K562 (cell line): ENCODE measurements at places on chromosomes 1 and 21. TPM values are rescaled to one million over a fixed set of nuclear protein-coding genes. Genes with fewer than 3 reads are reported as not detected.

DNA sequence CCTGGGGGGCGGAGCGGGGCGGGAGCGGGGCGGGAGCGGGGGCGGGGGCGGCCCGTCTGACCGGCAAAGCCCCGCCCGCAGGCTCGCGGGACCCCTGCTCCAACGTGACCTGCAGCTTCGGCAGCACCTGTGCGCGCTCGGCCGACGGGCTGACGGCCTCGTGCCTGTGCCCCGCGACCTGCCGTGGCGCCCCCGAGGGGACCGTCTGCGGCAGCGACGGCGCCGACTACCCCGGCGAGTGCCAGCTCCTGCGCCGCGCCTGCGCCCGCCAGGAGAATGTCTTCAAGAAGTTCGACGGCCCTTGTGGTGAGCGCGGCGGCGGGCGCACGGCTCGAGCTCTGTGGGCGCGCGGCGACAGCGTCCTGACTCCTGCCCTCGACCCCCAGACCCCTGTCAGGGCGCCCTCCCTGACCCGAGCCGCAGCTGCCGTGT is 21.2 kb downstream of the AGRN start:
- no peak overlapping the region for H3K4me3 ChIP-seq
- peaks cover 82% of the 10 kb centered on the region for H3K4me1 ChIP-seq
- H3K36me3 ChIP-seq: peaks cover 50% of the 10 kb centered on the region; the same call in 2 of the 3 replicates
- DNase-seq: no peak
- H3K27me3 ChIP-seq: no peaks in the 10 kb centered on the region

FCRL6 gene
- total RNA-seq: not detected in 2 replicates

DNA sequence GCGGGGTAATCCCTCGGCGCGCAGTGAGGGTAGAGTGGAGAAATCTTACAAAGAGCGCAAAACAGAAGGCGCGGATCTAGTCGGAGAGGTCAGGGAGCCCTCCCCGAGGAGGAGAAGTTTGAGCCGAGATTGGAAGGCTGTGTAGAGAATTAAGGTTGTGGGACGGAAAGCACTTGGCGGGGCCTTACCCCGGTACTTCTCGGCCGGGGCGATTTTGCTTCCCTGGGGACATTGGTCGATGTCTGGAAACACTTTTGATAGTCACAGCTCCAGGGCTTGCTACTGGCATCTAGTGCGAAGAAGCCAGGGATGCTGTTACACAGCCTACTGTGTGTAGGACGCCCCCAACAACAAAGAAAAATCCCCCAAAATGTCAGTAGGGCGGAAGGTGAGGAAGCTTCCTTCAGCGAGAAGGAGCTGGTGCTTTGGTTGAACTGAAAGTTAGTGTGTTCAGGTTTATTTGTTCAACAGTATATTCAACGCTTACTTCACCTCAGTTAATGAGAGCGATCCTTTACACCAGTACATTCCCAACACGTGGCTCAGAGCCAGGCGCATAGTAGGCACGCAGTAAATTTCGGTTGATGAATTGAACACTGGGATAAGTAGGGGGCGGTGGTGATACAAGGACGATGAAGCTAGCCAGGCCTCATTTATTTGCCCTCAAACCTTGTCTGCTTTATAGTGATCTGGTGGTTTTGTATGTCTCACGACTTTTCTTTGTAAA is 807 bp downstream of the CEP85 start:
- DNase-seq: peak; percentile 79
- peak overlapping the region; percentile 89 for H3K27ac ChIP-seq
- H3K36me3 ChIP-seq: peaks cover 28% of the 10 kb centered on the region
- H3K27me3 ChIP-seq: no peaks in the 10 kb centered on the region
- peaks cover 12% of the 10 kb centered on the region for H3K4me1 ChIP-seq

PRRX1 gene
- 0.22 TPM in 1 of 2 replicates, not detected in the other for total RNA-seq

GRCh38 chr1:239765163-239765562 is 326.5 kb upstream of the FMN2 start:
- H3K27me3 ChIP-seq: no peaks in the 10 kb centered on the region
- no peak overlapping the region for H3K4me3 ChIP-seq
- no peak overlapping the region for H3K27ac ChIP-seq
- DNase-seq: no peak
- H3K4me1 ChIP-seq: no peaks in the 10 kb centered on the region

DNA sequence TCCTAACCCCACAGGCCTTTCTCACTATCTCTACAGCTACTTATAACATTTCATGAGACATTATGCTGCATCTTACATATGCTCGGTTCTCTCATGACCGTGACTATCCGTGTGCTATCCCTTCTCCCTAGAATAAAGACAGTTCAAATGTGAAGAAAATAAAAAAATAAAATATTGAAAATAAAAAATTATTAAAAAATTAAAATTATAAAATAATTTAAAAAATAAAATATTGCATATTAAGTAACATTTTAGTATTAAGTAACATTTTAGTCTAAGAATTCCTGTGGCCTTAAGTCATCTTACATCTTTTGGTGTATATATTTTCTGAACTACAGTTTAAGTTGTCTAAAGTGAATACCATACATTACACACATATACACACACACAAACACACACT is 415.5 kb downstream of the DPYD start:
- DNase-seq: no peak
- no peaks in the 10 kb centered on the region for H3K36me3 ChIP-seq
- H3K4me1 ChIP-seq: no peaks in the 10 kb centered on the region
- no peak overlapping the region for H3K4me3 ChIP-seq

GRCh38 chr1:50559421-50559820 is 136.2 kb upstream of the DMRTA2 start:
- H3K27ac ChIP-seq: no peak overlapping the region
- no peak for DNase-seq
- H3K4me3 ChIP-seq: no peak overlapping the region

L1TD1 gene
- 0.09 and 0.31 TPM in 2 replicates for total RNA-seq

GRCh38 chr1:109796484-109797302 is 33.0 kb upstream of the EPS8L3 start:
- peaks cover 45% of the 10 kb centered on the region for H3K4me1 ChIP-seq
- no peaks in the 10 kb centered on the region for H3K27me3 ChIP-seq
- H3K36me3 ChIP-seq: no peaks in the 10 kb centered on the region
- DNase-seq: no peak
- no peak overlapping the region for H3K4me3 ChIP-seq

DNA sequence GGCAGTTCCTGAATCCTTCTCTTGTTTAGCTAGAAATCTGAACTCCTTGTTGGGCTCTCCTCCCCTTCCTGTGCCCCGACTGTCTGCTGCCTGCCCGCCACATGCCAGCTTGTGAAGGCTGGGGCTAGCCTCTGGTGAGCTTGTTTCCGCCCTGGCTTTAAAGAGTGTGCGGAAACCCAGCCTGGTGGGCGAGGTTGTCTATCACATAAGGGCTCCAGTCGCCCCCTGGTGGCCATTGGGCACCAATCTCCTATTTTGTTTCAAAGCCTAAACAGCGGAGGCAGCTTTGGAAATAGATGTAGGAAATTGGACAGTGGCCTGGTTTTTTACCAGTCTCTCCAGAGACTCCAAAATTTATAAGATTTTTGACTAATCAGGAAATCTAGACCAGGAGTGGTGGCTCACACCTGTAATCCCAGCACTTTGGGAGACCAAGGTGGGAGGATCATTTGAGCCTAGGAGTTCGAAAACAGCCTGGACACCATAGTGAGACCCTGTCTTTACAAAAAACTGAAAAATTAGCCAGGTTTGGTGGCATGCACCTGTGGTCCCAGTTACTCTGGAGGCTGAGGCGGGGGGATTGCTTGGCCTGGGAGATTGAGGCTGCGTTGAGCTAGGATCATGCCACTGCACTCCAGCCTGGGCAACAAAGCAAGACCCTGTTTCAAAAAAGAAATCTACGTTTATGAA is 9.8 kb downstream of the ATP8B2 start:
- no peak overlapping the region for H3K27ac ChIP-seq
- peaks cover 69% of the 10 kb centered on the region for H3K36me3 ChIP-seq
- H3K4me1 ChIP-seq: peaks cover 14% of the 10 kb centered on the region
- no peaks in the 10 kb centered on the region for H3K27me3 ChIP-seq
- no peak overlapping the region for H3K4me3 ChIP-seq

DNA sequence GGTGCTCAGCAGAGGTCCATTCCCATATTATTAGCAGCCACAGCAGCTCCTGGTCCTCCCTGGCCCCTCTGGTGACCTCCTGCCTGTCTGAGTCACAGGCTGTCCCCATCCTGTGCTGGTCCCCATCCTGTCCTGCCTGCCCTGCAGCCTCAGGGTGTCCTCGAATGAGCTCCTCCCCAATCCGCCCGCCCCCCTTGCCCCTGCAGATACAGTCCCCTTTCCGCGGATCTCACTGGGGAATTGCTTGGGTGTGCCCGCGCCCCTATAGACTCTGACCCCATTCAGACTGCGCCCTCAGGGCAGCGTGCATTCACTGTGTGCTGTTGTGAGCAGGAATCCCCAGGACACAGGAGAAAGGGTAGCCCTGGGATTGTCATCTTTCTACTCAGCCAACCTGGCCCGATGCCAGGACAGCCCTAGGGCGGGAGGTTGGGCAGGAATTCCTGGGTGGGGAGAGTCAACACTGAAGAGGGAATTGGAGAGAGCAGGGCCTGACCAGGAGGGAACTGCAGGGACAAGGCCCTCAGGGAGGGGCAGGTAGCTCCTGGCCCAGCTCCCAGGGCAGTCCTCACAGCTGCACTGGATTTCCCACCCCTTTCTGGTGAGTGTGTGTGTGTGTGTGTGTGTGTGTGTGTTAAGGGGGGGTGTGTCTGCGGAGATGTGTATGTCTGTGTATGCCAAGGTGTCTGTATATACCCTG is 1.1 kb upstream of the GUCA2A start:
- no peaks in the 10 kb centered on the region for H3K36me3 ChIP-seq
- H3K27ac ChIP-seq: no peak overlapping the region
- DNase-seq: no peak
- H3K27me3 ChIP-seq: peaks cover 39% of the 10 kb centered on the region

GRCh38 chr21:29386803-29387202 is 88.1 kb downstream of the BACH1 start:
- no peaks in the 10 kb centered on the region for H3K36me3 ChIP-seq
- H3K27ac ChIP-seq: no peak overlapping the region
- no peak for DNase-seq
- H3K4me3 ChIP-seq: no peak overlapping the region
- no peaks in the 10 kb centered on the region for H3K4me1 ChIP-seq
- H3K27me3 ChIP-seq: no peaks in the 10 kb centered on the region

KDM5B gene
- 88.5 and 90.6 TPM in 2 replicates for total RNA-seq

LCE3D gene
- not detected in 2 replicates for total RNA-seq

- H3K4me3 ChIP-seq: no peak overlapping the region
- H3K27me3 ChIP-seq: 0 out of 3 replicates have a peak, but pooled peaks cover 2% of the 10 kb centered on the region
- H3K27ac ChIP-seq: no peak overlapping the region
- no peak for DNase-seq
Observed at GRCh38 chr21:33682992-33683627, 40.8 kb downstream of the ITSN1 start.

DNA sequence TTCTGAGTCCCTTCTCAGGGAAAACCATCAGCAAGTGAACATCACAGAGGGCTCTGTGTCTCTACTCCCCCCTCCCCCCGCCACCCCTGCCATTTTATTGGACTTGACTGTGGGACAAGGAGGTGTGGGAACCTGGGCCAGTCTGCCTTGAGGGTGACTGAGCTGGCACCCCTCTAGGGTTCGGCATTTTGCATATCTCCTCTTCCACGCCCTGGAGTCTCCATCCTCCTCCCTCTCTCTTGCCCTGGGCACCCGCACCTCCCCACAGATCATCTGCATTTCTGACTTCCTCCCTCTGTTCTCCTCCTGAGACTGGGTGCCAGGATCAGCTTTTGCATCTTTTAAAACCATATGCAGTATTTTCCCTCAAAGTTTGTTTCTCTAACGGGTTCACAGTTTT is 107.1 kb upstream of the ERRFI1 start:
- H3K4me3 ChIP-seq: no peak overlapping the region
- no peaks in the 10 kb centered on the region for H3K36me3 ChIP-seq
- H3K27ac ChIP-seq: no peak overlapping the region
- no peaks in the 10 kb centered on the region for H3K4me1 ChIP-seq

KLHL21 gene
- total RNA-seq: 39.6 and 42.1 TPM in 2 replicates

TACSTD2 gene
- 0.16 and 0.31 TPM in 2 replicates for total RNA-seq

DNA sequence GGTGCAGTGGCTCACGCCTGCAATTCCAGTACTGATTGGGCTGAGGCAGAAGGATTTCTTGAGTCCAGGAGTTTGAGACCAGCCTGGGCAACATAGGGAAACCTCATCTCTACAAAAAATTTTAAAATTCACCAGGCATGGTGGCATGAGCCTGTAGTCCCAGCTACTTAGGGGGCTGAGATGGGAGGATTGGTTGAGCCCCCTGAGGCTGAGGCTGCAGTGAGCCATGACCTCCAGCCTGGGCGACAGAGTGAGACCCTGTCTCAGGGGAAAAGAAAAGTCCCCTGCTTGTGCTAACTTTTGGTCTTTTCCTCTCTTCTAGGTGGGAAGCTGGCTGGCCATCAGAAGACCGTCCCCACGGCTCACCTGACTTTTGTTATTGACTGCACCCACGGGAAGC is 1.6 kb downstream of the SRARP start:
- H3K4me1 ChIP-seq: peaks cover 8% of the 10 kb centered on the region; the same call in 2 of the 3 replicates
- H3K27ac ChIP-seq: no peak overlapping the region
- DNase-seq: no peak
- peaks cover 2% of the 10 kb centered on the region; the same call in 1 of the 3 replicates for H3K27me3 ChIP-seq

- H3K4me3 ChIP-seq: no peak overlapping the region
- no peaks in the 10 kb centered on the region for H3K36me3 ChIP-seq
- no peaks in the 10 kb centered on the region for H3K4me1 ChIP-seq
- H3K27ac ChIP-seq: no peak overlapping the region
- H3K27me3 ChIP-seq: no peaks in the 10 kb centered on the region
- no peak for DNase-seq
Observed at GRCh38 chr1:162984699-162985098, 84.5 kb upstream of the RGS4 start.

CD244 gene
- total RNA-seq: not detected in 2 replicates

DNA sequence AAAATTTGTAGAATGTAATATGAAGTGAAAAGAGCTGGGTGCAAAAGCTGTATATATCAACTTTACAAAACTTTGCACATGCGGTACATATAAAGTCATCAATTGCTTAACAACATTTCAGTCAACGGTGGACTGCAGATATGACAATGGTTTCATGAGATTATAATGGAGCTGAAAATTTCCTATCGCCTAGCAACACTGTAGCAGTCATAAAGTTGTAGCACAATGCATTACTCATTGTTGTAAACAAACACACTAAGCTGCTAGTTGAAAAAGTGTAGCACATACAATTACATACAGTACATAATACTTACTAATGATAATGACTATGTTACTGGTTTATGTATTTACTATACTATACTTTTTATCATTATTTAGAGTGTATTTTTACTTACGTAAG is 64.0 kb downstream of the RGS7 start:
- no peaks in the 10 kb centered on the region for H3K27me3 ChIP-seq
- no peak for DNase-seq
- H3K4me3 ChIP-seq: no peak overlapping the region
- no peaks in the 10 kb centered on the region for H3K4me1 ChIP-seq

- no peaks in the 10 kb centered on the region for H3K4me1 ChIP-seq
- H3K27me3 ChIP-seq: no peaks in the 10 kb centered on the region; the same call in 2 of the 3 replicates
- DNase-seq: no peak
- no peak overlapping the region for H3K4me3 ChIP-seq
Observed at GRCh38 chr1:57066980-57067610, 101.3 kb upstream of the C8B start.

DNA sequence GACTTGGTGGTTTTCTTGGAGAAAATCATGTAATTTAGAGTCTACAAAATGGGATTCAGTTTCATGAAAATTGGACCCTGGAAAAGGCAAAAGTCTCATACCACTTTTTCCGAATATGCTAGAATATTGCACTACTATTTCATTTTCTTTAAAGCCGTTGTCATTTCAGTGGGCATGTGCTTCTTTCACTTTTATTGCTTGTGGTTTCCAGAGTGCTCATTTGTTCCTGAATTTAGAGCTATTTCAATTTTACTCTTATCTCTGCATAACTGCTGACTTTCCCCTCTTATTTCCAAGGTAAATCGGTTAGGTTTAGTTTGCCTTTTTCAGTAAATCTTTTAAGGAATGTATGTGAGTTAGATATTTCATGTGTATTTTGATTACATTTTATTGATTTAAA is 11.6 kb downstream of the HHAT start:
- no peak overlapping the region for H3K27ac ChIP-seq
- no peaks in the 10 kb centered on the region for H3K36me3 ChIP-seq
- H3K4me1 ChIP-seq: no peaks in the 10 kb centered on the region
- DNase-seq: no peak

MFSD2A gene
- 0.18 and 0.33 TPM in 2 replicates for total RNA-seq
